ENCODE measurements at places on chromosomes 2 and 18.

GRCh38 chr2:127829845-127830246, 18.9 kb upstream of the WDR33 start:
- DNase-seq: no peak

- DNase-seq: no peak
These were observed 692.3 kb upstream of the PIK3C3 start for GRCh38 chr18:41262688-41263087.

DNA sequence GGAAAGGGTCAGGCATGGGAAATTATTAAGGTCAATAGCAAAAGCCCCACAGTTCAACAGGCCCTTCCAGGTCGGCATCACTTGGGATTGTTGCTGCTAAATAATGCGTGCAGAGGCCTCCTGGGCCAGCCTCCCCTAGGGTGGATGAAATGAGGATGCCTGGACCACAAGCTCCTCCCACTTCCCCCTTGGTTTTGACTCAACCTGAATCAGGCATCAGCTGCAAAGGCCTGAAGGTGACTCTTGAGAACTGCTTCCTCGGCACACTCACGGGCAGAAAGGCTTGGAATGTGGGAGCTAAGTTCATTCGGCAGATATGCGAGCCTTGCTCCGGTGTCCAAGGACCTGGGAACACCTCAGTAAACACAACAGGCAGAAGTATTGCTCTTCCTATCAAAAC, 69.3 kb downstream of the MBP start:
- no peak for DNase-seq

GRCh38 chr2:234339501-234339900, 157.4 kb downstream of the ARL4C start:
- no peak for DNase-seq

DNA sequence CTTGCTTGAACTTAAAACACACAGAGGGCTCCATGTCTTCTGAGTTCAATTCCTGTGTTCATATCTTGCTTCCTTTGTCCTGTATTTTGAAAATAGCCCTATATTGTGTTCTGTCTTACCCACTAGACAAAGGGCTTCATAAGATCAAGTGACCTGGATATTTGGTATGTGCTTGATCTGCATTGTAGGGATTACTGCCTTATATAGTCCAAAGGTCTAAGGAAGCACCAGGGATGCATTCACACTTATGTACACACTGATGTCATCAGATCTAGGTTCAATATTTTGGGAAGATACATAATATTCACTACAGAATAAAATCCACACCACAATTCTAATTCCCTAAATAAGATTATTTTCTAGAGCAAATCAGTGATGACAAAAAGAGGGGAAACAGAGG, 278.0 kb upstream of the KYNU start:
- no peak for DNase-seq

Data from left lobe of liver (tissue), 2 donors.